Thyroid gland (tissue), 4 donors: ENCODE measurements at places on chromosomes 12 and 14.

GRCh38 chr14:76760331-76761135 is 735 bp upstream of the VASH1 start:
- H3K27ac ChIP-seq: no peak overlapping the region
- no peaks in the 10 kb centered on the region for H3K27me3 ChIP-seq
- H3K36me3 ChIP-seq: no peaks in the 10 kb centered on the region
- peaks cover 9% of the 10 kb centered on the region for H3K4me1 ChIP-seq
- no peak for DNase-seq
- H3K4me3 ChIP-seq: peak overlapping the region; percentile 68

DNA sequence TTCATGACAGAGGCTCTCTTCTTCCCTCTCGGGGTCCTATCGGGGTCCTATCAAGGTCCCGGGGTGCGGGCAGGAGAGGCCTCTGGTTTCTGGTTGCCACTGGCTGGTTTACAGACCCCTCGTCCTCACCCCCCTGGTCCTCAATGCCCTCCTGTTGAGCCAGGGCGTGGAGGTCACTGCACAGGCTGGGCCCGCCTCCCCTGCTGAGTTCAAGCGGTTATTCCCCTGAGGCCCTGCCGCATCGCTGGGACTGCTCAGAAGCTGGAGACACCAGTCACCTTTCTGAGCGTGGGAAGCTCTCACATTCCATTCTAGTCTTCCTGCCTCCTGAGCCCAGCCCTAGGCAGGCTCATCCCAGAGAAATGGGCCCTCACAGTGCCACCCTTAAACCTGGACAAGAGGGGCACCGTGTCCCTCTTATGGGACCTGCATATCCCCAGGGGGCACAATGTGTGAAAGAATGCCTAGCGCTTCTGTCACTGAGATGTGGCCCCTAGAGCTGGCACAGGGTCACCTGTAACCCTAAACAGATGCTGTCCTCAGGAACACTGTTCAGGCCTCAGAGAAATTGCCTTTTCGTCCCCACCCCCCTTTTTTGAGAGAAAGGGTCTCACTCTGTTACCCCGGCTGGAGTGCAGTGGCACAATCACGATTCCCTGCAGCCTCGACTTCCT is 177.7 kb upstream of the RGS6 start:
- H3K4me1 ChIP-seq: peaks cover 2% of the 10 kb centered on the region
- H3K4me3 ChIP-seq: no peak overlapping the region
- no peak for DNase-seq
- H3K27me3 ChIP-seq: no peaks in the 10 kb centered on the region
- H3K27ac ChIP-seq: no peak overlapping the region
- no peaks in the 10 kb centered on the region for H3K36me3 ChIP-seq

DNA sequence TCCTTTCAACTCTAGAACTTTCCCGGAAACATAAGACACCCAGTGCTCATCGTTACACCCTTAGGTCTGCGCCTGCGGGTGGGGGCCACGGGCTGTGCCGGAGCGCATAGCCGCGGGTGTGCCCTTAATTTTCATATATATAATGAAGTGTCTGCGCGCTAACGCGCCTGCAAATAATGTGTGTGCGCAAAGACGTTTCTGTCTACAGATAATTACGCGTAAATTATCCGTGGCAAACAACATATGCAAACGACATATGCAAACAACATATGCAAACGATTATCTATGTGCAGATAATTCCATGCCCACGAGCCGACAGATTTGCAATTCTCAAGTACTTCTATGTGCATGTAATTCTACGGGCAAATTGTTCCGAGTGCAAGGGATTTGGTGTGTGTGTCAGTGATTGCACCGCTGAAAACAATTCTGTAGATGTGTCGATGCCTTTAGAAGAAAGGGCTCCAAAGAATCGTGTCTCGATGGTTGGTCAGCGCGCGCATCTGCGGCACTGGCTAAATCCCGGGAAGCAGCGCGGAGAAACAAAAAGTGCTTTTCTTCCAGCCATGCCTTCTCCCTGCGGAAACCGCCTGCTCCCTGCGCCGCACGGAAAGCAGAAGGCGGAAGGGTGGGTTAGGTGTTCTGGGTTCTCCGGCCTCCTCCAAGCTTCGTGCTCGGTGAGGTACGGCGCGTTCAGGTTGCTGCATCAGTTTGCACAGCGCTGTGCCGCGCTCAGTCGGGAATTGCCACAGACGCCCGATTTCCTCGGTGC is 34.5 kb upstream of the TBX5 start:
- no peaks in the 10 kb centered on the region for H3K36me3 ChIP-seq
- peaks cover 32% of the 10 kb centered on the region for H3K27me3 ChIP-seq
- no peak overlapping the region for H3K4me3 ChIP-seq
- no peak overlapping the region for H3K27ac ChIP-seq
- DNase-seq: no peak
- no peaks in the 10 kb centered on the region for H3K4me1 ChIP-seq

- H3K36me3 ChIP-seq: no peaks in the 10 kb centered on the region
- no peak overlapping the region for H3K4me3 ChIP-seq
- DNase-seq: no peak
- no peaks in the 10 kb centered on the region for H3K27me3 ChIP-seq
These were observed 630.1 kb upstream of the TMEM132C start for GRCh38 chr12:127636882-127637281.

GRCh38 chr14:37678916-37679315 is 83.5 kb downstream of the TTC6 start:
- no peak for DNase-seq
- no peaks in the 10 kb centered on the region for H3K27me3 ChIP-seq
- H3K4me3 ChIP-seq: no peak overlapping the region
